Germinal center (tissue), 1 donor: ENCODE measurements at places on chromosomes 13 and 19.

GRCh38 chr13:75308222-75308621, 173.7 kb downstream of the TBC1D4 start:
- no peak for DNase-seq

GRCh38 chr19:38245826-38246498, 10.2 kb downstream of the PPP1R14A start:
- no peak for DNase-seq

DNA sequence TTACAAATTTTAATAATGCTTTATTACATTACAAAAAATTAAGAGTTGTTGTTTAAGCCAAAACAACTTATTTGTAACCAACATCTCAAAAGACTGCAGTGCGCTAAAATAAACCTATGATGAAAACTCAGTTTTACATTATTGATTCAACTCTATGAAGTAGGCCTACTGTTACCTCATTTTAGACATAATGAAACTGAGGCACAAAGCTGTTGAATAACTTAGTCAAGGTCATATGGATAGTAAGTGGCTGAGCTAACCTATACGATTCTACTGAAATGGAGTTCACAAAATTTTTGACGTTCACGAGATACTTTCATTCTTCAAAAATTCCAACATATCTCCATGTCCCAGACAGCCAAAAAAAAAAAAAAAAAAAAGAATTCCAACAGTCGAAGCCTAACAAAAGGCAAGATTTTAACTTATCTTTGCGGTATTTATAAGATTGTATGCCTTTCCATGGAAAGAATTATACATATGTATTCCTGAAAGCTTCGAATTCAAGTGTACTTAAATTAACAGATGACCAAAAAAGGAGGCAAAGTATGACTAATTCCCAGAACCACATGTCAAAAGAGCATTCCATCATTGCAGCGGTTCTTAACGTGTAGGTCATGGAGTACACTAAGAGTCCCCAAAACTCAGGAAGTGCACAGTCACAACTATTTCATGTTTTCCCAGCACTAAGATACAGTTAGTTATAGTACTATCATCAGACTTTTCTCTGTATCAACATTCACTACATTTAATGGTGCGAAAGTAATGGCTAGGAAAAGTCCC, 69.4 kb downstream of the PSPC1 start:
- no peak for DNase-seq

DNA sequence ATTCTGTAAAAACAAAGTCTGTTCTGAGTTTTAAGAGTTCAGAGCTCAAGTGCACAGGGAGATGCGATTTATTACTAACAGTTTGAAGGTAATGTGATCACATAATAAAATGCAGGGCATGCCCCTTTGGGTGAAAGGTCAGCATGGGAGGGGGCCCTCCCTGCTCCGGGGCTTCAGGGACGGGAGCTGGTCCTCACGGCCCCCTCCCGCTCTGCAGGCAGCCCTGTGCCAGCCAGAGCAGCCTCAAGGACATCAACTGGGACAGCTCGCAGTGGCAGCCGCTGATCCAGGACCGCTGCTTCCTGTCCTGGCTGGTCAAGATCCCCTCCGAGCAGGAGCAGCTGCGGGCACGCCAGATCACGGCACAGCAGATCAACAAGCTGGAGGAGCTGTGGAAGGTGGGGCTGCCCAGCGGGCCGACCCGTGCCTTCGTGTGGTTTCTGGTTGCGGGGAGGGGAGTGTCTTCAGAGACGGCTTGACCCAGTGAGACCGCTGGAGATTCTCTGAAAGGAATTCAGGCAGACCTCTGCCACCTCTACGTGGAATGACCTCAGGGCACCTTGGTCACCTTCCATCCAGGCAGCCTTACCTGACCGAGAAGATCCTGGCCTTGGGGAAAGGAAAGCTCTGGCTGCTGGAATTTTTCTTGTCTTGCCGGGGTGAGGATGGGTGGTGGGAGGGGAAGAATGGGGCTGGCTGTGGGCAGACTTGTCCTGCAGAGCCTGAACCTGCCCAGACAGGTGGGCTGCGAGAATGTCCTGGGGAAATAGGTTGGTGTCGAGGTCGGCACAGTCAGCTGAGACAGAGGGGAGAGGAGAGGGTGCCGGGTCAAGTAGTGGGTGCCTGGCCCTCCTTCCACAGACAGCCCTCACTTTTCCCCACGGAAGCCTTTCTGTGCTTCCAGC, 19.0 kb downstream of the UPF1 start:
- DNase-seq = no peak

DNA sequence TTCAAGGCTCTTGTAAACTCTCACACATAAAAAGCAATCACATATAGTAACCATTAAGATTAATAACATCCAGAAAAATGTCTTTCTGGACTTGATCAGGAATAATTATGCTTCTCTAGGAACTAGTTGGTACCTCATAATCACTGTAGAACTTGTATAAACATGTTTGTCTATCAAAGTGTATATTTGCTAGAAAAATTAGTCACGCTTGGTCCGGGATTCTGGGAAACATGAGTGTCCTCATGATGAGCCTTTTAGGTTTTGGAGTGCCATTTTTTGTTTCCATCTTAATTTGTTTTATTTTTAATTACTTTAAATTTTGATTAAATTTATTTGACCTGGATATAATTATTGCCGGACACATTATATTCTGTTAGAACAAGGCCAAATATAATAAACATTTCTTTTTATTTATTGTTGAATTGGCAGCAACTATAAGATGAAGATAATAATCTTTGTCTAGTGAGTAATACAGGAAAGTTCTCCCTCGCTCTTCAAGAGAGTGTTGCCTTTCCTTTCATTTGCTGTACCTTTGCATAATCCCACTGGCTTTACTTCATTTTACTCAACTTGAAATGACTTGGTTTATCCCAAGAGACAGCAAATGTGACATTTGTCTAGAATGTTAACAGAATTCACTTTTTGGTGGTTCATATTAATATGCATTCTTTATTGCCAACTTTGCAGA, 207.0 kb downstream of the NALCN start:
- DNase-seq = no peak

DNA sequence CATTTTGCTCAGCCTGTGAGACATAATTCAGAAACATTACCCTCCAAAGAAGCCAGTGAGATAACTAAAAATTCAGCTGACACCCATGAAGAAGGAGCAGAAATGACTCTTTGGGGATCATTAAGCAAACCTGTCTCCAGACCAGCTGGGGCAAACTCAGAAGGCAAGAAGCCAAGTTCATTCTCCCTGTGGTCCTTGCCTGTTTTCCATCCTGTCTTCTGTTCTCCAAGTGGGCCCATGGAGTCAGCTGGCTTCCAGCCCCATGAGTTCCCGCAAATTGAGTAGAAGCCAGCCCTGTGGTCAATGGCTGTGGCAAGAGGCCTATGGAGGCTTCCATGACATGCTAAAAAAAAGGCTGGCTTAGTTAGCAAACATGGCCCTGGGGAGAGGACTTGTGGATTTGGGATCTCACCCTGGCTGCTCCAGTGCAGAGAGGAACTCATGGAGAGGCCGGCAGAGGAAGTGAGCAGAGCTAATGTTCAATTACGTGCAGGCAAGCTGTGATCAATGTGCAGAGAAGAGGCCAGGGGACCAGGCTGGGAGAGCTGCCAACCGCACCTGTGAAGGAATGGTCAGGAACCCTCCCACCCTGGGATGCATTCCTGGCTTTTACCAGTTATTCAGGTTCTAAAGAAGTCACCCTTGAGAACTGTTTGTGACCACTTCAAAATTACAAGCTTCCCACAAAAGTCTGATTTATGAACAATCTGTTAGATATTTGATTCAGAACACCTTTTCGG, 229.1 kb downstream of the TSHZ3 start:
- no peak for DNase-seq

GRCh38 chr13:111411919-111412650, 91.6 kb downstream of the TEX29 start:
- DNase-seq = no peak

- DNase-seq = no peak
Observed at GRCh38 chr13:23469951-23470421, 36.5 kb upstream of the SACS start.

- no peak for DNase-seq
Observed at GRCh38 chr19:58355215-58355796, 2.0 kb upstream of the A1BG start.

DNA sequence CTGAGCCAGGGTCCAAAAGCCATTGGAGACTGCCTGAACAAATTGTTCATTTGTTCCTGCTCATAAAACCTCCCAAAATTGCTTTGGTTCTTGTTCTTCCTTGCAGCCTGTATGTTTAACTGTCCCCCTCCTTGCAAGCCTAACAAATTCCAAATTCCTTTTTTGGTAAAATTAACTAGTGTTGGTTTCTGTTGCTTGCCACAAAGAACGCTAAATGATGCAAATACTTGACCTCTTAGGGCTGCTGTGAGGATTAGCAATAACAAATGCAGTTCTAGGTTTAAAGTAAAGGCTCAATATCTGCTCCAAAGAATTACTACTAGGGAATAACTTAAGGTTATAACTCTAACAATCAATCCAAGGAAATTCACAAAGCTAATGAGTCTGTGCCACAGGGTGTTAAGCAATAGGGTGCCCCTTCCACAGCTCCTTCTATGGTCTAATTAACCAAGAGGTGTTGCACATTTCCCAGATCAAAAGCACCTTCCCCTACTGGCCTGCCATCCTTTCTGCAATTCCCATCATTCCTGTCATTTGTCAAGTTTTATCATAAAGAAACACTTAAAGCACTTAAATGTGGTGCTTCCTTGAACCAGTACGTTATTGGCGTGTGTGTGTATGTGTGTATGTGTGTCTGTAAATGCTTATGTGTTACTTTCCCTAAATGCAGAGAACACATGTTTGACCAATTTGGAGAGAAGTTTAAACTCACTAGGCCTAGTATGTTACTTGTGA, 110.2 kb downstream of the RAP2A start:
- no peak for DNase-seq

DNA sequence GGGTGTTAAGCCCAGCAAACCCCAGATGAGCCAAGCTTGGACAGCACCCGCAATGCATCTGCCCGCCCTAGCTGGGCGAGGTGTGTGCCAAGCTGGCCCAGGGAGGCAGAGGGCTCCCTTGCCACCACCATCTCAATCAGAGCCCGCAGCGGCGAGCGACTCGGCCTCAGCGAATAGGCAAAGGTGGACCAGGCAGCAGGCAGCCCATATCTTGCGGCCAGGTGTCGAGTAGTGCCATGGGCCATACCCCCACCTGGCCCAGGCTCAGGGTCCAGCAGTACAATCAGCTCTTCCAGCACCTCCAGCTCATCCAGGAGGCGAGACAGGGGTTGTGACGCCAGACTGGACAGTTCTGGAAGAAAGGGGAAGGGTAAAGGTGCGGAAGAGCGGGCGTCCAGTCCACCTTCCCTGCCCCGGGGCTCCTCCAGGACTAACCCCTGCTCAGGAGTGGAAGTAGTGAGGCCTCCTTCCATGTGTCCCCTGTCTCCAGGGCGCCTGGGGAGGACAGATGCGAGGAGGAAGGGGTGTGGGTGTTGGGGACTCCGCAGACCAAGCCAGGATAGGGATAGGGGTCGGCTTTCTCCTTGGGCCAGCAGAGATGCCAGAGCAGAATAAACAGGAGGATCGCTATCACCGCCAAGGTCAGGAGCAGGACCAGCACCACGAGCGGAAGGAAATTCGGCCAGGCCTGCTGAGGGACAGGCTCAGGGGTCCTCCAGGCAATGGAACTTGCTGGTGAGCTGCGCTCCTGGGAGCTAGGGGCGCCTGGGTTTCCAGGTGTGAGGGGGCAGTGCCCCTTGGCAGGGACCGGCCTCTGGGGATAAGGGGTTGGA, 2.8 kb downstream of the IGFLR1 start:
- DNase-seq = no peak

DNA sequence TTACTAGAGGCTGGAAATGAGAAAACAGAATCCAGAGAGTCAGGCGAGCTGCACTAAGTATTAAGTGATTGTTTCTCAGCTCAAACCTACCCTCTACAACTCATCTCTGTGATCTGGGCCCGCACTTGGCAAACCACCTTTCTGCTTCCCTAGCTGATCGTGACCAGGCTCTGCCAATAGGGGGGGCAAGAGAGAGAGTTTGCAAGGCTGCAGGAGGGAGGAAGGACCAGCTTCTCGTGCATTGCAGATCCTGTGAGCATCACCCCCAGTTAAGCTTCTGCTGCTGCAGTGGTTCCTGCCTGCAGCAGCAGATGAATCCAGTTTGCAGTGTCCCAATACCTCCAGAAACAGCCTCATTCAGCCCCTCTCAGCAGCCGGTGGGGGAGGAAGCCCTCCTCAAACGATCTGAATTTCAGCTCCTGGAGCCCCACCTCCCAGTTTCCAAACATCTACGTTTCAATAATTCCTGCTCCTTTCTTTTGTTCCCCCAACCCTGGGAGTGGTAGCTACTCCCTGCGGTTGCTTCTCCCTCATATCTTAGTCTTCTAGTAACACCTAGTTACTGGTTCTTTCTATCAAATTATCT, 20.0 kb downstream of the XRCC1 start:
- peak; percentile 80 for DNase-seq

GRCh38 chr19:408902-409515, at the start of gene C2CD4C:
Gene C2CD4C (minus strand): TSS chr19:409147. CDS start chr19:408361, 786 bp downstream.
- DNase-seq = no peak

GRCh38 chr13:92681239-92681638, 545.4 kb upstream of the GPC6 start:
- DNase-seq = no peak

DNA sequence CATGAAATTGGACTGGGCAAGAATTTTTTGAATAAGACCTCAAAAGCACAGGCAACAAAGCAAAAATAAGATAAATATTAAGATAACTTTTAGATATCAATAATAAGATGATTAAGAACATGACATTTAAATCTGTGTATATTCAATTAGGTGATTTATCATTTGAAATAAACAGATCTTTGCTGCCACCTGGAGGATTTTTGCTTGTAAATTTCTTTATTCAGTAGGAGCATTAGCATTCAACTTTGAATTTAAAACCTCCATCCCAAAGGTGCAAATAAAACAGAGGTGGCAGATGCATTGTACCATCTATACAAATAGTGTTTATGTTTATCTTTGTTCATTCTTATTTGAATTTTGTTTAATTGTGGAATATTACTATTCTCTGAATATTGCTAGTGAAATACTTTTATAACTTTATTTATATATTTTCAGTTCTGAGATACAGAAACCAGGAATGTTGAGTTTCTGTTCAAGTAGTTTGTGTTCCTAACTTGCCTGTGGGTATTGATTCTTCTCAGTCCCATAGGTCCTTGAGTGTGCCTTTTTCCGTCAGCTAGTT, 20.9 kb downstream of the COG6 start:
- peak; percentile 6 for DNase-seq

DNA sequence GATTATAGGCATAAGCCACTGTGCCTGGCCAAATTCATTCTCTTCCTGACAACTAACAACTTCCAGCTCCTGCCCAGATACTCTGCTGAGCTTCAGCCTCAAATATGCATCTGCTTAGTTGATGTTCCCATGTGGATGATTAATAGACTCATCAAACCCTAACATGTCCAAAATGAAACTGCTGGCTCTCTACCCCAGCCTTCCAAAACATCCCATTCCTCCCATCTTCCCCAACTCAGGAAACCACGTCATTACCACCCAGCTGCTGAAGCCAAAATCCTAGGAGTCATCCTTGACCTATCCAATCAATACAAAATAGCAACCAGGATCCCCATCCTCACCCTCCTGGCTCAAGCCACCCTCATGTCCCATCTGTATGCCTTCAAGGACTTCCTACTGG, 20.9 kb downstream of the POU2F2 start:
- DNase-seq = no peak
